ENCODE measurements at places on chromosomes 6 and 20. TPM values are rescaled to one million over a fixed set of nuclear protein-coding genes. Genes with fewer than 3 reads are reported as not detected.

RNF182 gene
- total RNA-seq: not detected

BACH2 gene
- 101 TPM for total RNA-seq

CCN6 gene
- total RNA-seq: 0.74 TPM

HCRTR2 gene
- not detected for total RNA-seq

C6orf15 gene
- total RNA-seq: not detected

DNA sequence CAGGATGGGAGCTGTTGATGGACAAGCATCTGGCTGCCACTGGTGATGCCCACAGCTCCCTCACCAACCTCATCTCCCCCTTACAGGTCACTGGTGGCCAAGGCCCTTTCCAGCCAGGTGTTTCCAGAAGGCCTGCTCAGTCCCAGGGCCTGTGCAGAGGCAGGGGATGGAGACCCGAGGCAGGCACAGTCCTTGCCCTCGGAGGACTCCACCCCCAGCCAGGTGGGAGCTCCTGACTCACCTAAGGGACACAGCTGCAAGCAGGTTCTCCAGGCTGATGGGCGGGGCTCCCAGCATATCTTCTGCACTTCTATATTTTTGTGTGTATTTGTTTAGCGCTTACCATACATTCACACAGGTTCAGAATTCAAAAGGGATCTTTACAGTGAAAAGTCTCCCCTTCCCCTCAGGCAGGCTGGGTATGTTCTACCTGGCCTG, 17.4 kb downstream of the PRPH2 start:
- DNase-seq: no peak

DNA sequence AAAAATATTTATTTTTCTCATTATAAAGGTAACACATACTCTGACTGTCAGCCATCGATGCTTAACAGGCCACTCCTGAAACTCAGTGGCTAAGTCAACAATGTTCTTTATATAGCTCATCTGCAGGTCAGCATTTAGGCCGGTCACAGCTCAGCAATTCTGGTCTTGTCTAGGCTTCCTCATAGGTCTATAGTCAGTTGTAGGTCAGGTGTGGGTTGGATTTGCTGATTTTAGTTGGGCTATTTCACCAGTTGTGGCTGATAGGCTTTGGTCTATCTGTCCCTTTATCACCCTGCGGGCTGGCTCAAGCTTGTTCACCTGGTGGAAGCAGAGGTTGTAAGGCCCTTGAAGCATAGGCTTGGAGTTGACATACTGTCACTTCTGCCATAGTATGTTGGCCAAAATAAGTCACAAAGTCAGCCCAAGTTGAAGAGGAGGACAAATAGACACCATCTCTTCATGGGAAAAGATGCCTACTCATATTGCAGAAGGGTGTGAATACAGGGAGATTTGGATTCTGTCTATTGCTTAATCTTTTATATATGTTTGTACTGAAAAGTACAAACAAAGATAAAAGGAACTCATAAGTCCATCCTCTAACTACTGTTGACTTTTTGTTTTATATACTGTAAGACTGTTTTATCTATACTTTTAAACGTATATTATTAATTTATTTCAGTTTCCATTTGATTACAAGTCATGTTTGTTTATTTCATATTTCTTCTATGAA, 75.0 kb downstream of the BCKDHB start:
- DNase-seq: no peak

Measured in activated T-cell treated with anti-CD3 and anti-CD28 coated beads, Interleukin-2, amount 50 U/mL, for 72 hours (primary cell).